Activated CD8-positive, alpha-beta memory T cell treated with anti-CD3 and anti-CD28 coated beads for 24 hours (primary cell): ENCODE measurements at places on chromosomes 12 and 14.

GRCh38 chr12:110778833-110779577 lies 36.3 kb upstream of the PPP1CC start:
- no peak for DNase-seq

GRCh38 chr12:3718100-3718499 lies 34.8 kb downstream of the CRACR2A start:
- DNase-seq = no peak

GRCh38 chr14:61321385-61322010 lies at the start of gene PRKCH:
Gene PRKCH (plus strand): TSS chr14:61321579. CDS start chr14:61322102, 523 bp downstream.
- peak; percentile 90 for DNase-seq

DNA sequence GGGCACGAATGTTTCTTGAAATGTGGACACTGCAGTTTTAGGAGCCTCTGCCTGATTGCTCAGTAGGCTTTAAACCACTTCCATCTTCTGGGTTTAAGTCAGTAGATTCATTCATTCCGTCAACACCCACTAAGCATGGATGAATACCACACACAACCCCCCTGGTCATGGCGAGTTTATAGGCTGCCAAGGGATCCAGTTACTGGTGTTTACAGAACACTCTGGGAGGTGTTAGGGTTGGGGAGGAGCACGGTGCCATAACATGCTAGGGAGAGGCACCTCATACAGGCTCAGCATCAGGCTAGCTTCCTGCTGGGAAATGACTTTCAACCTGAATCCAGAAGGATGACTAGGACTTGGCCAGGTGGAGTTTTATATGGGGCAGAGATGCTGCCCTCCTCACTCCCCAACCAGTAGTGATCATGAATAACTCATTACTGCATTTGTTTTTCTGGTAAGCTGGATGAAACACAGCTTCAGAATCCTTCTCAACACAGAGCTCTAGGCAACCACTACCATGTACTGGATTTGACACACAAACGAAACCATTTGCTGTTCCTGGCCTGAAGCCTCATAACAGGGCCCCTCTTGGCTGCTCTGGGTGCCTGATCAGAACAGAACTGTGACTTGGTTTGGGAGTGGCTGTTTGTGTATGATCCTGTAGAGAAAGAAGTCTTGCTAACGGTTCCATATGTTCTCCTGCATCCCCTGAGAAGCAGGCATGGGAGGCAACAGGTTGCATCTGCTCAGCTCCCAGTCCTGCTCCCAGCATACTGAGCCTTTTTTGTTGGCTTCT lies 47.9 kb downstream of the FBXW8 start:
- DNase-seq = no peak

DNA sequence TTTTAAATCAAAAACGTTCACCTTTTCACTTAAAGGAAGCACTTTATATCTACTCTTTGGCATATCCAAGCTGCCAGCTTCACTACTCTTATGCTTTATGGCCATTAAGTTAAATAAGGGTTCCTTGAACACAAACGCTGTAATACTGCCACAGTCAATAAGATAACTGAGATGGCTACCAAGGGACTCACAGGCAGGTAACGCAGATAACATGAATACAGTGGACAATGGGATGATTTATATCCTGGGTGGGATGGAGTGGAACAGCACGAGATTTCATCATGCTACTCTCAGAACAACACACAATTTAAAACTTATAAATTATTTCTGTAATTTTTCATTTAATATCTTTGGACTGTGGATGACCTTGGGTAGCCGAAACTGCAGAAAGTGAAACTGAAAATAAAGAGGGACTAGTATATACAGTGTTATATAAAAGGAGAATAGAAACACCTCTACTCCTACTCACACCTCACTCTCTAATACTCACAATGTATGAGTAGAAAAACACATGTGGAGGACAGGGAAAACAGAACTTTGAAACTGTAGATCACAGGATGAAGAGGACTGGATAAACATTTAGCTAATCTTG lies 367.3 kb downstream of the C12orf50 start:
- DNase-seq = no peak

DNA sequence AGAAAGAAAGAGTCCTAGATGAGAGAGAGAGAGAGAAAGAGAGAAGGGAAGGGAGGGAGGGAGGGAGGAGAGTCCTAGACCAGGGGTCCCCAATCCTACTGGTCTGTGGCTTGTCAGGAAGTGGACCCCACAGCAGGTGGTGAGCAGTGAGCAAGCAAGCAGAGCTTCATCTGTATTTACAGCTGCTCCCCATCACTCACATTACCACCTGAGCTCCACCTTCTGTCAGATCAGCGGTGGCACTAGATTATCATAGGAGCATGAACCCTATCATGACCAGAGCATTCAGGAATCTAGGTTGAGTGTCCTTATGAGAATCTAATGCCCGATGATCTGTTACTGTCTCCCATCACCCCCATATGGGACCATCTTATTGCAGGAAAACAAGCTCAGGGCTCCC lies 39.2 kb upstream of the AMN1 start:
- DNase-seq = no peak

GRCh38 chr14:89955022-89955744 lies 544 bp upstream of the TDP1 start:
- DNase-seq = no peak
